WTC11 (cell line): ENCODE measurements at places on chromosomes 7 and 10.

- no peak for DNase-seq
These were observed 3.9 kb downstream of the HIP1 start for GRCh38 chr7:75734586-75735458.

- no peak for DNase-seq
These were observed 132.6 kb downstream of the CELF2 start for GRCh38 chr10:11150231-11150731.

DNA sequence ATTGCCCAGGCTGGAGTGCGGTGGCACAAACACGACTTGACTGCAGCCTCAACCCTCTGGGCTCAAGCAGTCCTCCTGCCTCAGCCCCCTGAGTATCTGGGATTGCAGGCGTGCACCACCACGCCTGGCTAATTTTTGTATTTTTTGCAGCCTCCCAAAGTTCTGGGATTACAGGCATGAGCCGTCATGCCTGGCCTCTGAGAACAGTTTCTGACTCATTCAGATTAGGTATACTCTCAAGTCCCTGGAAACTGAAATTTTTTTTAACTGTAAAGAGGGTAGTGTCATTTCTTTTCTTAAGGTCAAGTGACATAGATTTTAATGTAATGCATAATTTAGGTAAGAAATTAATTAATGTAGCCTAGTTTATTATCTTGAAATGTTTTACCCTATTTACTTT is 104.7 kb downstream of the SEPTIN7 start:
- DNase-seq, result no peak

GRCh38 chr10:44033008-44033407 is 351.9 kb downstream of the CXCL12 start:
- no peak for DNase-seq

GRCh38 chr7:129427526-129428045 is 6.6 kb upstream of the STRIP2 start:
- DNase-seq, result no peak

DNA sequence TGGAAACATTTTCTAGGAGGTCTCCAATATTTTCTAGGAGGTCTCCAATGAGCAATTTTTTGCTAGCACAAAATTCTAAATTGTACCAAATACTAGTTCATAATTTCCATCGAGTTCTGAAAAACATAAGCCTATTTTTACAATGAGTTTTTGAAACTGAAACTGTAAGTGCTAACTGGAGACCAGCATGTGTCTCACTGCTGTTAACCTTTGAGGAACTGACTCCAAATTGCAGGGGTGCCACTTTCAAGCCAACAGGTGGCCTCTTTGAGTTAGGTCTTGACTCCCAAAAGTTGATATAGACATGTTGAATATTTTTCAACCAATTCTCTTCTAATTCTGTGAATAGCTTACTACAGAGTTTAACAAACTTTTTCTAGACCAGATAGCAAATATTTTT is 58.8 kb downstream of the CAV1 start:
- DNase-seq, result no peak
